ENCODE measurements at places on chromosomes 13 and 19.
A peak's percentile ranks its signal among the peaks of the same experiment; 100 is the strongest.

GRCh38 chr19:1253514-1254080 lies 5.2 kb downstream of the MIDN start:
- no peak for DNase-seq

DNA sequence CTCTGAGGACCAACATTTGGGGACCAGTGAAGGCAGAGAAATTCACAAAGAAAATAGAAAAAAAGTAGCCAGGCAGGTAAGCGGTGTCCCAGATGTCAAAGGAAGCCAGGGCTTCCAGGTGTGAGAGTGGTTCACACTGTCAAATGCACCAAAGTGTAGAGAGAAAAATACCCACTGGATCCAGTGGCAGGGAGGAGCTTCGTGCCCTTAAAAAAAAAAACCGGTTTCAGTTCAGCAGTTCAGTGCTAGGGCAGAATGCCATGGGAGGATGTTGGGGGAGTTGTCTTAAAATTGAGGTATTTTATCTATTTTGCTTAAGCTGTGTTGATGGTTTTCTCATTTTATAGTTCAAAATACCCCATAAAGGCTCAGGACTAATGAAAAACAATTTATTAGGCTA lies 47.8 kb upstream of the C1QTNF9 start:
- peak; percentile 56 for DNase-seq

DNA sequence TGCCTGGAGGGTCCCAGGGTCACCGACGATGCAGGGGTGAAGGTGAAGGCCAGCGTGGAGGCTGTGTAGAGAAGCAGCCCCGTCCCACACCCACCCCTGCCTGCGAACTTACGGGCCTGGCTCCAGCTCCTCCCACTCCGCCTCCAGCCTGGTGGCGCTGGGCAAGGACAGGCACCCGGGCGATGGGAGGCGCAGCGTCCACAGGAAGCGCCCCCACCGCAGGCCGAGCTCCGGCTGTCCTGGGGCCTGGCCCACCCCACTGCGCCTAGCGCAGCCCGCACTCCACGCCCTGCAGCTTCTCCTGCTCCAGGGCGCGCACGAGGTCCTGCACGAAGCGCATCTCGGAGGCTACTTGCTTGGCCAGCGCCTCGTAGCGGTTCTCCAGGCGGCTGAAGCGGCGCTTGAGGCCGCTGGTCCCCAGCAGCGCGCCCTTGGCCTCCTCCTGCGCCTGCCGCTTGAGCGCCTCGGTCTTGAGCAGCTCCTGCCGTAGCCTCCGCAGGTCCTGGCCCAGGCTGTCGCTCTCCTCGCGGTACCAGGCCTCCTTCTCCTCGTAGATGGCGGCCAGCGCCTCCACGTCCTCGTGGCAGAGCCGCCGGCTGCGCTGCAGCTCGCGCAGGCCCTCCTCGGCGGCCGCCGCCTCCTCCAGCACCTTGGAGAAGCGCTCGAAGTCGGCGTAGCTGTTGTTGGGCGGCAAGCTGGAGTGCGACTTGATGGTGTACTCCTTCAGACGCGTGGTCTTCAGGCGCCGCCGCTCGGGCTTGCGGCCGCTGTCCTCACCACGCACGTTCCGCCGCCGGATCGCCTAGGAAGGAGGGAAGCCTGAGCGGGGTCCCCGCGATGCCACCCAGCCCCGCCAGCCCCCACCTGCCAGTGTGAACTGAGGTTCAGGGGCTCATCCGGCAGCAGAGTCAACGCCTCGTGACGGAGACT lies 11.8 kb downstream of the DAPK3 start:
- no peak for DNase-seq

- no peak for DNase-seq
These were observed 674 bp upstream of the FBXL12 start for GRCh38 chr19:9819596-9819909.

- no peak for DNase-seq
These were observed 10.7 kb downstream of the HDGFL2 start for GRCh38 chr19:4482721-4483364.

GRCh38 chr13:73428706-73429105 lies 369.9 kb downstream of the KLF5 start:
- DNase-seq, result no peak

DNA sequence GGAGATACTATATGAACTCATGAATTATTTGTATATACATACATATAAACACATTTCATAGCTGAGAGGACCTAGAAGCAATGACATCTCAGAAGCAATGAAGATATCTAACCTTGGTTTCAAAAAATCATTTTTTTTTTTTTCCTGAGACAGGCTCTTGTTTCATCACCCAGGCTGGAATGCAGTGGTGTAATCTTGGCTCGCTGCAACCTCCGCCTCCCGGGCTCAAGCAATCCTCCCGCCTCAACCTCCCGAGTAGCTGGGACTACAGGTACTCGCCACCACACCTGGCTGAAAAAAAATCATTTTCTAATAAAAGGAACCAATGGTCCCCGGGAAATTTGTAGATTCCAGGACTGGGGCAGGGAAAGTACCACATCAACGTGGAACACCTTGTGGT lies 4.0 kb downstream of the ZNF565 start:
- DNase-seq, result no peak

GRCh38 chr13:38662362-38662761 lies 24.5 kb upstream of the FREM2 start:
- DNase-seq, result no peak

DNA sequence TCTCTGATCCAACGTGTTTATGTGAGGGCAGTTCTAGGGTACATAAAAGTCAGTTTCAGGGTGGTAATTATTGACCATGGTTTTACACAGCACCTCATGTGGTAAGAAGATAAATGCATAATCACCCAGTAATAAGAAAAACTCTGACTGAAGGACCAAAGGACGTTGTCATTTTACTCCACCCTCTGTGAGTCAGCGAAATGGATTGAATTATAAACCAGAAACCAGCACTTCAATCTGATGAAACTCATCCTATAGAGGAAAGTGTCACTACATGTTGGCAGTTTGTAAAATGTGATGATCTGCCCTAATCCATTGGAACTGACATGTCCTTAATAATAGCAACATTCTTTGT lies 406.8 kb downstream of the KLF5 start:
- no peak for DNase-seq

- DNase-seq, result no peak
These were observed 366.4 kb upstream of the SPRY2 start for GRCh38 chr13:80707000-80707983.

DNA sequence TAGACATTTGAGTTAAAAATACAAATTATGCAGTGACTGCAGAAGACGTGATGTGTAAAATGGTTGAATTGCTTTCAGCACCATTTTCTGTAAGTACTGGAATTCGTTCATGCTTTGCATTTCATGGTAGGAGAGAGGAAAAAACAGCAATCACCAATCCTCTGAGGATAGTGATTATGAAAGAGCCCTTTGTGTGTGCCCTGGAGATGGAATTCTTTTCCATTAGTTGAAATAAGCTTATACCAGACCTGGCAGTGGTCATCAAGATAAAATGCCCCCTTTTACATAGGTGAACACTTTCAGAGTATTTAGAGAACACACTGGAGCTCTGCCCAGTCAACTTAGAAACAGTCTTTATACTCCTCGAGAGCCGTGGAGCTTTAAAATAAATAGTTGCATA lies 1.7 kb downstream of the CNMD start:
- no peak for DNase-seq

DNA sequence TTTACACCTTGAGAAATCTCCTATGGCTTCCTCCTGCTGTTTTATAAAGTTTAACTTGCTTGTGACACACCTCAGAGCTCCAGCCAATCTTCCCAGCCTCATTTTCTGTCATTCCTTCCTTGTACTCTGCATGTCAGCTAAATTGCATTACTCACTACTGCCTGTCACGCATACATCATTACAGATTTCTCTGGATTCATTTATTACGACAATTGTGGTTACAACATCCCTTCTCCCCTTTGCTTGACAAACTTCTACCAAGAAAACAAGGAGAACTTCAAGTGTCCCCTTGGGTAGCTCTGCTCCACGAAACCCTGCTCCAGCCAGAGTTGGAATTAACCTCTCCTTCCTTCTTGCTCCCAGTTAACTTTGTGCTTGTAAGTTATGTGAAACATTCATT lies 22.0 kb upstream of the GPR18 start:
- DNase-seq, result no peak

- DNase-seq, result no peak
These were observed 1935.9 kb upstream of the PCDH20 start for GRCh38 chr13:63351533-63351932.

- DNase-seq, result no peak
These were observed 10.2 kb upstream of the JSRP1 start for GRCh38 chr19:2266183-2266993.

GRCh38 chr19:2636897-2637683 lies 65.4 kb downstream of the GNG7 start:
- DNase-seq, result peak; percentile 89

- peak; percentile 77 for DNase-seq
These were observed 25.7 kb downstream of the CCNE1 start for GRCh38 chr19:29837448-29837981.

GRCh38 chr13:48942131-48942530 lies 33.6 kb upstream of the FNDC3A start:
- DNase-seq, result no peak

DNA sequence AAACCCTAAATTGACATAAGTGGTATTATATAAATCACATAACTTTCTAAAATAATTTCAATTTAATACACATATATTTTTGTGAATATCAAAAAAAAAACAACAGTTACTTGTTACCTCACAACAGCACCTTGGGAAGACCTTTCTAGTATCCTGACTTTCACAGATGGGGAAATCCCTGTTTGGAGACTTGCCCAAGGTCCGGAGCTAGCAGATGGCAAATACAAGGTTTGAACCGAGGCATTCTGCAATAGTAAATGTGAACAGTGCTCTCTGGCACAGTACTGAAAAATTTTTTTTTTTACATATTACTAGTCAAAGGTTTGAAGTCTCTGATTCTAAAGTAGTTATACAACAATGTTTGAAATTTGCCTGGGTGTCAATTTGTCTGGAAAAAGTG lies 104.5 kb downstream of the SUCLA2 start:
- no peak for DNase-seq

Data from activated CD8-positive, alpha-beta memory T cell treated with anti-CD3 and anti-CD28 coated beads for 24 hours (primary cell).